ENCODE measurements at places on chromosomes 1 and 21.

DNA sequence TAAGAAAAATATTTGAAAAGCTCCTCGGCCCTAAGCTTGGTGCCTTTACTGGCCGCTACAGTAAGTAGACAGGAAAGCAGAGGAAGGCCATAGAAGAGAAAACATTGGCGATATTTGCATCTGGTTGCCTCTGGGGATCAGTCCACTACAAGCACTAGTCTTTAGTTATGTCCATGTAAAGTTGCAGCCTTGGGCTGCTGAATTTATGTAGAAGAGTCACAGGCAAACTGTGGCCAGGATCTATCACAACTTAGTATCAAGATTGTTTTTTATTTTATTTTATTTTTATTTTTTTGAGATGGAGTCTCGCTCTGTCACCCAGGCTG lies 228.7 kb upstream of the CAMK1G start:
- no peak for DNase-seq

- DNase-seq, result no peak
Measured at GRCh38 chr1:245663841-245664240, 509.1 kb downstream of the KIF26B start.

- DNase-seq, result no peak
Measured at GRCh38 chr1:208351838-208352237, 107.7 kb upstream of the PLXNA2 start.

DNA sequence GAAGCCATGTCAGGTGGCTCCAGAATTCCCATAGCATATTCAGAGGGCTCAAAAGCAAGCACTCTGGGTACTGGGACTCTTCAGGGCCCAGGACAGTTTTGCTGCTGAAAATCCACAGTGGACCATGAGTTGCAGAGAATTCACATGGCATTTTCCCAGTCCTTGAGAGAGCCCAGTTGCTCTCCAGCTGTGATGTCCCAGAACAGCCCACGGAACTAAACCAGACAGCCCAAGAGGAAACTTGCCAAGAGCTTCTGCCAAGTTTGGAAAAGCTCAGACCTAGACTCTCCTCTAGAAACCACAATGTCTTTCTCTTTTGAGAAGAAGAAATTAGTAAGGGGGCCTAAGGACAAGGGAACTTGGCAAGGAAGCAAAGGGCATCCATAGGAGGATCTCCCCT lies 69.4 kb downstream of the RGS2 start:
- DNase-seq, result peak; percentile 45

- no peak for DNase-seq
Measured at GRCh38 chr1:95370691-95371562, 136.9 kb downstream of the RWDD3 start.

DNA sequence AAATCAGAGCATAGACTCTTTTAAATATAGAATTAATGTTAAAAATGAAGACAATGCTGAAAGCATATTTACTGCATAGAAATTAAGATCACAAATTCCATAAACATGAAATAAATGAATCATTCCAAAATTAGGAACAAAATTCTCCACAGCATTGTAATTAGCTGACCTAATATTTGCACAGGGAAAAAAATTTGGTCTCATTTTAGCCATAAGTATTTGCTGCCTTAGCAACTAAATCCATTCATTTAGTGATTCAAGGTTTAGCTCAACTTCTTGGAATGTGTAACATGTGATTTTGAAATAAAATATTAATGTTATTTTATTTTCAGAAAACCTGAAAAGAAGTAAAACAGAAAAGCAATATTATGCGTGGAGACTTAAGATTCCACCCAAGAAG lies 25.5 kb downstream of the ADAMTS5 start:
- DNase-seq, result peak; percentile 57

DNA sequence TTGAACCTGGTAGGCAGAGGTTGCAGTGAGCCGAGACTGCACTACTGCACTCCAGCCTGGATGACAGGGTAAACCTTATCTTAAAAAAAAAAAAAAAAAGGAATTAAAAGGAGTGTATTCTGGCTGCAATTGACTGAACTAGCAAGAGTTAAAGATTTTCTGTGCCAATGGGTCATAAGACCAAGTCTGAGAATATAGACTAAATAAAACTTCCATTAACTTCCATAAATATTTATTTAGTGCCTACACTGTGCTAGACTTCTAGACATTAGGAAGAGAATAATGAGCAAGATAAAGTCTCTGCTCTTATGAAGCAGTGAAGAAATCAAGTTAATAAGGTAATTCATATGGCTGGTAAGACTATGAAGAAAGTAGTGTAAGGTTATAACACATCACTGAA lies 27.2 kb downstream of the DPH5 start:
- no peak for DNase-seq

DNA sequence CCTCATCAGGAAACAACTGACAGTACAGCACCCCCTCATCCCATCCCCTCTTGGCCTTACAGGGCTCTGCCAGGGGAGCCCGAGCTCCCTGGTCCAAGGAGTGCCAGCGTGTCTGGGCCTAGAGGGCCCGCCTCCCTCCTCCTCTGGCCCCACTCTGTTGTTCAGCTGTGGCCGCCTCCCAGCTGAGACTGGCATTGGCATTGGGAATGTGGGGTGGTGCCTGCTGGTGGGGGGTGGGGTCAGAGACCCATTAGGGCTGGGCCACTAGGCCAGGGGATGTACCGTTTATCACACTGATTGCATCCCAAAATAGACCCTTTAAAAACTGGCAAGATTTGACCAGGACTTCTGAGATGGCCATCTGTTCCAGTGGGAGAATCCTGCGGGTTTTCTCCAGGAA lies 1.4 kb downstream of the LDLRAP1 start:
- DNase-seq, result no peak

DNA sequence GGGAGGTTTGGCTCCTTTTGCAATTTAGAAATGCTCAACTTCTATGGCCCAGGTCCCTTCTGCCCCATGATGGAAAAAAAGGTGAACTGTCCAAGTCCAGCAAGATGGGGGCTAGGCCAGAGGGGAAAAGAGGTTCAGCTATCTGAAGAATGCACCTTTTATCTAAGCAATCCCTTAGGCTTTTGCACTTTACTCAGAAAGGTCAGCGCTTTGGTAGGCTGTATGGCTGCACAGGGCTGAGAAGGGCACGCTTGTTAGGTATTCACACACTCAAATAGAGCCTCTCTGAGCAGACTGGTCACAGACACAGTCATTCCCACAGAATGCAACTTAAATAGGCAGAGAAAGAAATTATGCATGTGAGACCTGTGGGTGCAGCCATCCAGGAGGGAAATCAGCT lies 31.0 kb downstream of the KANK4 start:
- no peak for DNase-seq

- no peak for DNase-seq
Measured at GRCh38 chr1:211529011-211529410, 37.0 kb upstream of the RD3 start.

- peak; percentile 76 for DNase-seq
Measured at GRCh38 chr1:184567637-184568036, 180.8 kb downstream of the C1orf21 start.

DNA sequence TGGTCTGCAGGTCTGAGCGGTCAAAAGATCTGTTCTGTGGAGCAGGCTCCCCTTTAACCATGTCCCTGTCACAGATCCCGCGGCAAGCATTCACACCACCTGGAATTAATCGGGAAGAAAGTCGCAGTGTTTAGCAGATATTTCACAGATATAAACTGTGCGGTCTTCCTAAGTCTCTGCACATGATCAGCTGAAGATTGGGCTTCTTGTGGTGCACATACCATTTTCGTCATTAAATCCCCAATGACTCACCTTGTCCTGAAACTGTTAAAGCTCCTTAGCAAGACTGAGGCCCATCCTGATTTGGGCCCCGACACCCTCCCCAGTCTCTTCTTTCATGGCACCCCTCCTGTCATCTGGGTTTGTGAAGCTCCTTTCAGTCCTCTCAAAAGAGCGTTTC lies 158.8 kb downstream of the KIF26B start:
- peak; percentile 66 for DNase-seq

DNA sequence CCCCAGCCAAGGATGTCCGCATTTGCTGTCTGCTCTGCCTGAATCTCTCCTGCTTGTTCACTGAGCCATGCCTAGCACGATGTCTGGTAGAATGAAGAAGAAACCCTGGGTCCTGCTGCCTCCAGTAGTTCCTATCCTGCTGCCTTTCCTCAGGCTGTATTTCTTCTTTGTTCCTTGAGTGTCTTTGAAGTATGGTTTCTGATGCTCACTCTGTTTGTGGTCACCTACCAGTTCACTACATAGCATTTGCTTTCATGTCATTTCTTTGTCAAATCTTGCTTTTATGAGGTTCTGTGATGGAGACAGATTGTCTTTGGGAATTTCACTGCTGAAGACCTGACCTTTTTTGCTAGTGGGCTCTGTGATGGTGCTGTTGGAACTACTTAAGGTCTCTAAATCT lies 5.9 kb downstream of the UCK2 start:
- DNase-seq, result no peak

DNA sequence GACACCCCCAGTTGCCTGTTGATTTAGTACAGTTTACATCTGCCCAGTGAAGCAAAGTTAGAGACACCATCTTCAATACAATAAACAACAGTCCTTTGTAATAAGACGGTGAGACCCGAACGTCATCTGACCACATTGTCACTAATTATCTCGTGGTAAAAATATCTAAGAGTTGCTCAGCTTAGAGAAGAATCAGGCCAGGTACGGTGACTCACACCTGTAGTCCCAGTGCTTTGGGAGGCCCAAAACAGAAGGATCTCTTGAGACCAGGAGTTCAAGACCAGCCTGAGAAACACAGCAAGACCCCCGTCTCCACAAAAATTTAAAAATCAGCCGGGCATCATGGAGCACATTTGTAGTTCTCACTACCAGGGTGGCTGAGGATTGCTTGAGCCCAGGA lies 53.5 kb downstream of the CD34 start:
- DNase-seq, result no peak

DNA sequence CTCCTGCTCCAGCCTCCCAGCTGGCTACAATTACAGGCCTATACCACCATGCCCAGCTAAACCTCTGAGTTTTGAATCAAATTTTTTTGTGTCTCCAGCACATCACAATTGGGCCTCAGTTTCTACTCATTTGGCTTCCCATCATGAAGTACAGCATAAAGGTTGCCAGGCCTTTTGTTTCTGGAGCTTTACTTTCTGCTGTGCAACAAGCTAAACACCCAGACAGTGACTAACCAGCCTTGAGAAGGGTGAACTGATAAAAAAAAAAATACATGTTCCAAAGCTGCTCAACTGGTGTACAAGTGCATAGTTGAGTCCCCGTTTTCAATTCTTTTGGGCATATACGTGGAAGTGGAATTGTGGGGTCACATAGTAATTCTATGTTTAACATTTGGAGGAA lies 25.1 kb downstream of the TIAM1 start:
- DNase-seq, result no peak

DNA sequence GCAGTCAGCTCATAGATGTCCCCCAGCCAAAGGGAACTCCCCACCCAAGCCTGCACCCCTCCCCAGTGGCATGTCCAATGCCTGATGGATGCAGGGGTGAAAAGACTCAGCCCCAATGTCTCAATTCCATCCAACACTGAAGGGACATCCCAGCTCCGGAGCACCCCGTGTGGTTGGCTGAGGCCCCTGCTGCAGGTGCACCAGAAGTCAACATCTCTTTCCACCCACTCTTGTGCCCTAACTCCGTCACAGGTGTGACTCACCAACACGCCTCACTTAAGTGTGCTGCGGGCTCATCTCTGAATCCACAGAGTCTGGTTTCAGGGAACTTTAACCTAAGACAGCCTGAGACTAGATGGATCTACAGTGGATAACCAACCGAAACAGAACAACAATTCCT lies 40.9 kb upstream of the ZBTB18 start:
- DNase-seq, result no peak

DNA sequence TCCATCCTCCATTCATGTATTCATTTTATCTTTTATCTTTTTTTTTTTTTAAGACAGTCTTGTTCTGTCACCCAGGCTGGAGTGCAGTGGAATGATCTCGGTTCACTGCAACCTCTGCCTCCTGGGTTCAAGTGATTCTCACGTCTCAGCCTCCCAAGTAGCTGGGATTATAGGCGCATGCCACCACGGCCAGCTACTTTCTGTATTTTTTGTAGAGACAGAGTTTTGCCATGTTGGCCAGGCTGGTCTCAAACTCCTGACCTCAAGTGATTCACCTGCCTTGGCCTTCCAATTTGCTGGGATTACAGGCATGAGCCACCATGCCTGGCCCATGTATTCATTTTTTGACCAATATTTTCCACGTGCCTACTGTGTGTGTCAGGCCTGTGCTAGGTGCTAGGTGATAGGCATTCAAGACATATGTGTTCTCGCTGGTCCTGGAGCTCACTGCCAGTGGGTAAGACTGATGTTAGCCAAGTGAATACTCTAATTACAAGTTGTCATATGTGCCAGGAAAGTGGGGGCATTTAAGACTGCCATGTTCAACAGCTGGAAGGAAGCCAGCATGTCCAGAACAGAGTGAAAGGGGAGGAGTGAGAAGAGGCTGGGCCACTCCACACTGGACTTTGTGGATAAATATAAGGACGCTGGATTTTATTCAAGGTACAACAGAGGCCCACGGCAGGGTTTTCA lies 5.3 kb upstream of the CELSR2 start:
- DNase-seq, result no peak

DNA sequence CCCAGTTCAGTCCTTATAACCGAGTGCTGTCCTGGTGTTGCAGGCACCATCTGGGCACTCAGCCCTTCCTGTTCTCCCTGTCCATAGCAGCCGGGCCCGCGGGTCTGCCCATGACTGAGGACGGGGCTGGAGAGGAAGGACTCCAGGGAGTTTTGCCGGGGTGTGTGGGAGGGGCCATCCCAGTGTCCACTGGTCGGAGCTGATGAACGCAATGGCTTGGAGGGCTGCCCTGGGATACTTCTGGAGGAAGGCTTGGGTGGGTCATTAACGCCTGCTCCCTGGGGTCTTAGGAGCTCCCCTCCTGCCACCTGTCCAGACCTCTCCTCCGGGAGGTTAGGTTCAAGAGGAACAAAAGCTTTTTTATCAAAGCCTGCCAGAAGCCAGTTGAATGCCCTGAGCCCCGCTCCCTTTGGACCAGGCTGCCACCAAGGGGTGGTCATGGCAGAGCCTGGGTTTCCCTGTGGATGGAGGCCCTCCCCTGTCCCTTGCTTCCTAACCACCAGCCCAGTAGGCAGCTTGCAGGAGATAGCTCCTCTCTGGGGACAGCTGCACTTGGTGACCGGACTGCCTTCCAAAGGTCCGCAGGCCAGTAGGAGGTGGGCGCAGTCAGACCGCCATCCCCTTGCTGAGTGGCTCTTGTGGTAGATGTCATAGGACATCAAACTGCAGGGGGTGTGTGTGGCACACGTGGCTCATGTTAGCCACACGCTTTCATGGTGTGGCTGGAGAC lies 61.3 kb downstream of the TRIM11 start:
- DNase-seq, result no peak

Data from fibroblast of skin of abdomen (primary cell).